ENCODE measurements at places on chromosomes 1 and 21.

DNA sequence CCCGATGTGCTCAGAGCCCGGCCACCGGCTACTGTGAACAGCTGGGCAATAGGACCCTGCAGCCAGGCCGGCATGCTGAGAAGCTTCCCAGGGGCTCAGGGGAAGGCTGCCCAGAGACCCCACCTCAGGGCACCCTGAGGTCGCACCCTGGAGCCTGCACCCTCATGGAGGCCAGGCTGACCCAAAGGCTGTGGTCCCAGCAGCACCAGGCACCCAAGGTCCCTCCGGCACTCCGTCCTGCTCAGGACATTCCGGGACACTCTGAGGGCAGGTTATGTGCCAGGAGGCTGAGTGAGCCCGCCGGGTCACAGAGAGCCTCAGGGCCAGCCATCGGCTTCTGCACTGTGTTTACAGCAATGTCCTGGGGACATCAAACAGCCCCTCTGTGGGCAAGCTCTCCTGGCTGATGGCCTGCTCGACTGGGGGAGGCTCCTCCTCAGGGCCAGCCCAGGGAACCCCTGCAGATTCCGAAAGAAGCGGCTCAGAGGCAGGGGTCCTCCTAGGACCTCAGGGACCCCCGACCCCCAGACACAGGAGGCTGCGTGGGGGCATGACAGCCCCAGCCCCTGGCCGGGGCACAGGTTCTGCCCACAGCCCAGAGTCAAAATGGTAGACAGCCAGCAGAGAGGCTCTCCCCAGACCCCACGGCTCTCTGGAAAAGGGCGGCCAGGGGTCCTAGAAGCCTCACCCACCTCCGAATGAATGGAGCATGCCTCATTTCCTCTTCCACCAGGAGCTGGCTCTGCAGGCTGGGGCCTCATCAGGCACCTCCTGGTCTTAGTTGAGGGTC, 8.2 kb downstream of the SLC19A1 start:
- DNase-seq, result no peak

GRCh38 chr1:206674745-206675175, 9.9 kb upstream of the MAPKAPK2 start:
- no peak for DNase-seq

DNA sequence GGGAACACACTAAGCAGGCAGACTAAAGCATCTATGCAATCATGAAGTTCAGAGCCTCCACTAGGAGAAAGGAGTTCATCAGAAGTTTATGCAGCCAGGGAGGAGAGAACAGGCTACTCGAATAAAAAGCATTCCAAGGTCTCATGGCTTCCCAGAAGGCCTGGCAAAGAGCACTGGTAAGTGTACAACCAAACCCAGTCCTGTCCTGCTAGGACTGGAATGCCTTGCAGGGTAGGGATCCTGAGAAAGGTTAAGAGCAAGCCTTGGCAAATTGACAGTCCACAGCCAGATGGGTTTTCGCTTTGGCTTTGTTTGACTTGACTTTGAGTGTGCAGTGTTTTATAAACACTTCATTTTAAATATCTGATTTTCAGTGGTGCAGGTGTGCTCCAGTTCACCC, 133.6 kb upstream of the ATP1B1 start:
- DNase-seq, result no peak

- DNase-seq, result no peak
These were observed 882 bp downstream of the VPS13D start for GRCh38 chr1:12230549-12231275.

GRCh38 chr1:53110370-53111072, 31.9 kb downstream of the SLC1A7 start:
- DNase-seq, result no peak

DNA sequence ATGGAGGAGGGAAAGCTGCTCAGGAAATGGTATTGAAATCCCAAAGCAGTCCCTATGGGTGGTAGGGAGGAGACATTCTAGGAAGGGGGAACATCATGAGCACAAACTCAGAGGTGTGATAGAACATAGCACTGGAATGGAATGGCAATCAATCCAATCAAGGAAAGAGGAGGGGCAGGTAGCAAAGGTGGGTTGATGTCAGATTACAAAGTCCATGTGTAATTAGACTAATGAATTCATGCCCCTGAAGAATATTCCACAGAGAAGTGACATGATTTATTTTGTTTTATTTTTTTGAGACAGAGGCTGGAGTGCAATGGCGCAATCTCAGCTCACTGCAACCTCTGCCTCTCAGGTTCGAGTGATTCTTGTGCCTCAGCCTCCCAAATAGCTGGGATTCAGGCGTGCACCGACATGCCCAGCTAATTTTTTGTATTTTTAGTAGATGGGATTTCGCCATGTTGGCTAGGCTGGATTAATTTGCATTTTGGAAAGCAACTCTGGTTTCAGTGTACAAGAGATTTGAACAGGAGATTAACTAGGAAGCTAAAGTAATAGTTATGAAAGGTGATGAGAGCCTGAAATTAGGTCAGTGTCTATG, 36.1 kb downstream of the DEGS1 start:
- no peak for DNase-seq

GRCh38 chr1:176919386-176920378, 244.8 kb downstream of the ASTN1 start:
- DNase-seq, result no peak

- DNase-seq, result no peak
These were observed 19.4 kb downstream of the RPS6KC1 start for GRCh38 chr1:213070406-213070805.

GRCh38 chr1:36831186-36831810, 203.0 kb downstream of the GRIK3 start:
- DNase-seq, result no peak

DNA sequence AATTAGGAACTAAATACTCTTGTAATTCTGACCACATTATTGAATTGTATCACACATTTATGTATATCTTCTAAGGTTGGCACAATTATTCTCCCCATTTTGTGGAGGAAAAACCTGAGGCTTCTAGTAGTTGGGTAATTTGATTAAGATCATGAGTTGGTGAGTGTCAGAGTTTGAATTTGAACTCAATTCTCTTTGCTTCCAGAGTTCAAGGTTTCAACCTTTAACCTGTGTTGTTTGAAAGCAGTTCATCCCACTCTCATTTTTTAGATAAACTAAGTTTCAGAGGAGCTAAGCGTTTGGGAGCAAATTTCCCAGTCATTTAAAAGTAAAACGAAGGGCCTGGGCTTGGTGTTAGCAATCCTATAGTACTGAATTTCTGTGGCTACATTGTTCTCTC, 293.4 kb downstream of the ADGRL2 start:
- no peak for DNase-seq

GRCh38 chr1:224621813-224622682, 5.9 kb downstream of the CNIH3 start:
- no peak for DNase-seq

DNA sequence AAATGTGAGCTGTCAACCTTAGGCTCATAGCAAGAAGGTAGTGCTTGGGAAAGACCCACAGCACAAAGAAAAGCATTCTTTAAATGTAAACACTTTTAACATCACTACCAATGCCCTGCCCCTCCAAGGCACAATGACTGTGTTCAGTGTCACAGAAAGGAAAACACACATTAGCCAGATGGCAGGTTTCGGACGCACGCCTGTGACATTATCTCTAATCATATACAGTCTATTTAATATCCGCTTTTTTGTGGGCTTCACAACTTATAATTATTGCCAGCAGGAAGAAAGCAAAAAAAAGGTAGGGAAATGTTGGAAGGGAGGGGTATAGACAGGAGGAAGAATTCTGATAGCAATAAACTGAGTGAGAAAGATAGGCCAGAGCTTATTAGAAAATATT, 112.4 kb upstream of the BEND5 start:
- DNase-seq, result no peak

DNA sequence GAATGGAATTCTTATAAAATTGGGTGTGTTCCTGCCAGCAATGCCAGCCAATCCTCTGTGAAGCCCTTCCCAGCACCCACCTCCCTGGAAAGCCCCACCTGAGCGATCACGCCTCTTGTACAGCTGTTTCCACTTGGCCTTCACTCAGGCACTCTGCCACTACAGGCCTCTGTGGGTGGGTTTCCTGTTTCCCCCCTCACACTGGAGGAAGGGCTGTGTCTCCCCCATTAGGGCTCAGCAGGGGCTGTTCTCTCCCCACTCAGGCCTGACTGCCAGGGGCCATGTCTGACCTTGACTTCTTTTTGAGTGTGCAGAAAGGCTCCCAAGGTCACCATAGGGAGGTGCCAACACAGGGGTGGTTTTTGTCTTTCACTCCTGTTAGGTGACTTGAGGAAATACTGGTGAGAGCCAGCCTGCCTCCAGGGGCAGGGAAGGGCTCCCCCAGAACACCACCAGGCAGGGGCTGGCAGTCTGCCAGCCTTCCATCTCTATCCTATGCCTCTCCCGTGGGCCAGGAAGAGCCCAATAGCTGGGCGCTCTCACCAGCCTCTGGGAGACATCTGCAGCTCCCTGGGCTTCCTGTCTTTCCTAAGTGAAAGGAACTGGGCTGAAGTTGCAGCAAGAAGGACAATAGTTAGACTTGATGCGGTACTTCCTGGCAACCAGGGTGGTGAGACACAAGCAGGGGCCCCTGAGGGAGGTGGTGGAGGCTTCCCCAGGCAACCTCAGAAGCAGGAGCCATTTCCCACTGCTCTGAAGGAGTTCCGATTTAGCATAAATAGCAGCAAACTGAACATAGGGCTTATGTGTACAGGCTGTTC, 49.1 kb downstream of the ELK4 start:
- DNase-seq, result no peak

DNA sequence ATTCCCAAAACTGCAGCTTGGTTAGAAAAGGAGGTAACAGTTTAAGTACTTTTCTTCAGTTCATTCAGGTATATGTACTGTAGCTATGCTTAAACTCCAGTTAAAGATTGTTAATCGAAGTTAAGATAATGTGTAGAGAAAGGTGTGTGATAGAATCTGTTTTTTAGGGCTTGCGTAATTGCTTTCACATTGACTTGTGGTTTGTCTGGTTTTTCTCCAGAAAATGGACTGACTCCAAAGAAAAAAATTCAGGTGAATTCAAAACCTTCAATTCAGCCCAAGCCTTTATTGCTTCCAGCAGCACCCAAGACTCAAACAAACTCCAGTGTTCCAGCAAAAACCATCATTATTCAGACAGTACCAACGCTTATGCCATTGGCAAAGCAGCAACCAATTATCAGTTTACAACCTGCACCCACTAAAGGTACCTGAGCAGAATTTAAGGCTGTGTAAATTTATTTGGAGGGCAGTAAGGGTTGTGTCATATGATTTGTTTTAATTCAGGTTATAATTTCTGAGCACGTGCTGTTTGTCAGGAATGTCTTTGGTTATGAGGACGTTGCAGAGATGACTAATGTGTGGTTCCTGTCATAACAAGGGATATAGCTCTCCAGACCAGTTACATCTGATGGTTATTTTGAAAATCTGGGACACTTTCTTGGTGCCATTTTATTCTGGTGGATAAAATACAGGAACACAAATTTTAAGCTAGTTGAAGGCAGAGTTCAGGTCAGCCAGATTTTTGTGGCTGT, 26.0 kb downstream of the ATF6 start:
- no peak for DNase-seq

DNA sequence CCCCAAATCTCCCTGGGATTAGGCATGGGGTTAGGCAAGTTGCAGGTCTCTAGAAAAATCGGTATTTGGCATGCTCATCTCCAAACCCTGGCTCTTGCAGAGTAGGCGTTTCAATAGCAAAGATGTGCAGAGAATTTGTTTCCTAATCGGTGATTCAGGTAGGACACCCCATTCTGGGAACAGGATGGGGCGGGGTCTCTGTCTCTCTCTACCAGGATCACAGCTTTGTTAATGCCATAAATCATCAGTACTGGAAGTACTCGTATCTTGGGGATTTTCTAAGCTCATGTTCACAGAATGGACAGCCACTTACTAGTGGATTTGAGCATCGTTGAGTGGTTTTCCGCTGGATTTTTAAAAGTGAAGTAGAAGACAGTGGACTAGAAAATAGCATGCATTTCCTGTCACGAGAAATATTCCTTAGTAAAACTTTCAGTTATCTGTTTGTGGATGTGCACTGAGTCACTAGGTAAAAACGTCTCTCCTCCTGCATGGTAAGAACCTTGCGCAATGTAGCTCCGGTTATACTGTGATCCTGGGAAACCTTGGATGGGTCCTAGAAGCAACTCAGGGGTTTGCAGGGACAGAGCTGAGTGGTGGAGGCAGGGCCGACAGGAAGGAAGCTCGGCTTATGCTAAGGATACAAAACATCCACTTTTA, 5.1 kb downstream of the TMEM51 start:
- no peak for DNase-seq

- no peak for DNase-seq
These were observed 653.9 kb upstream of the NEGR1 start for GRCh38 chr1:72936151-72936740.

DNA sequence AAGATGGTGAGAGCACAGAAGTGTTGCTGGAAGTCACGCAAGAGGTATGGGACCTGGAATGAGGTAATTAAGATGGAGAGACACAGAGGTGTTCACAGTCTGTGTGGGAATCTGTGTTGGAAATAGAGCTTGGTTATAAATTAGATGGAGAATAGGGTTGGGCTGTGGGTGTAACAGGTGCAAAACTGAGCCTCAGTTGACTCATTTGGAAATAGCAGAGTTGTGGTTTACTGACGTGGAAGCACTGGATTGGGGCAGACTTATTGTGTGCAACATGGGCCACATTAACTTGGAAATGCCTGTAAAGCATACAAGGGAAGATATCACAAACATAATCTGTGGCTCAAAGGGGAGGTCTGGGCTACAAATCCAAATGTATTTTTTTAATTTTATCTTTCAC, 13.0 kb downstream of the CAMSAP2 start:
- no peak for DNase-seq

- DNase-seq, result no peak
These were observed 47.9 kb downstream of the DDAH1 start for GRCh38 chr1:85417017-85417416.

DNA sequence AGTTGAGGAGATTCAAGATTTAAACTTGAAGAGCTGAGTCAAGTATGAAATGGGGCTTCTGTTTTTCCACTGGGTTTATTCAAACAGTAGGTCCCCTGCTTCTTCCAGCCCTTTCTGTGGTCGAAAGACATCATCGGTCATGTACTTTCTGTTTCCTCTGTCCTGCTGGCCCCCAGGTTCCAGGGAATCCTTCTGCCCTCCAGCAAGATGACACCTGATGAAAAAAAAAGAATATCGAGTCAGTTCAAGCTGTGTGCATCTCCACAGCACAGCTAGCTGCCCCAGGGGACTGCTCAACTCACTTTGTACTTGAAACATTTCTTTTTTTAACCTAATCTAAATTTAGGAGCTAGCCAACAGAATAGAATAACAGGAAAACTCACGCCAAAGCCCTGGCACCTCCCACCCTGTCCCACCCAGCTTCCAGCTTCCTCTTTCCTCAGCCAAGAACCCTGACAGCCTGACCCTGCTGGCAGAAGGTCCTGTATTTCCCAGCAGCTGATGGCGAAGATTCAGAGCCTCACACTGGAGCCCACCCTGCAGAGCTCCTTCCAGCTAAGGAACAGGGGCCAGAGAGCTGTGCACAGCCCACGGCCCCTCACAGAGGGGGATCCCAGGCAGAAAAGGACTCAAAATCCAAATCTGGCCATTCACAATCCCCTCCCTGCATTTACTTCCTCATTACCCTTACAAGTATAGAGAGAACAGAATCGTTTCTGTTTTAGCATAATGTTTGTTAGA, 176.5 kb downstream of the PSMG1 start:
- no peak for DNase-seq
